Anterior cingulate cortex (tissue), 58 donors: ENCODE measurements at places on chromosomes 2 and 18.

- no peak for DNase-seq
These were observed 784.1 kb upstream of the FANCL start for GRCh38 chr2:59025157-59025757.

GRCh38 chr18:57727952-57728807 lies 74.9 kb downstream of the ATP8B1 start:
- DNase-seq, result no peak

GRCh38 chr2:172339371-172340010 lies 87.9 kb upstream of the ITGA6 start:
- DNase-seq, result no peak

- no peak for DNase-seq
These were observed 71.3 kb upstream of the ZNF532 start for GRCh38 chr18:58793361-58793760.

DNA sequence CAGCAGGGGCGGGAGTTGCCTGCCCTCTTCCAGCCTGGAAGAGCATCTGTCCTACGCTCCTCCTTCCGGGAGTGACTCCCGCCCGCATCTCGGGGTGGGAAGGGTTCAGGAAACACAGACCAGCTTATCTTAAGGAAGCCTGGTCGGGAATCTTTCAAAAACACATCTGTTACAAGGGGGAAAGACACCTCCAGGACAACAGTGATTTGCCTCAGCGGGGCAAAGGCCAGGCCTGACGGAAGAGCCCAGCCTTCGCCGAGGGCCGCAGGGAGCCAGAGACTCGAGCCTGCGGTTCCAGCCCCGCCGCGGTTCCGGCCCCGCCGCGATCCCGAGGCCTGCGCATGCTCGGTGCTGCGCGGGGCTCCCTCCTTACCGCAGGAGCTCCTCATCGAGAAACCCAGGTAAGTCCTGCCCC lies 38.1 kb upstream of the TGIF1 start:
- DNase-seq, result no peak

- no peak for DNase-seq
These were observed 113.9 kb upstream of the LTBP1 start for GRCh38 chr2:32832821-32833220.

- no peak for DNase-seq
These were observed 175.9 kb upstream of the ETAA1 start for GRCh38 chr2:67221266-67221665.

GRCh38 chr2:171407030-171407675 lies 26.6 kb downstream of the METTL8 start:
- DNase-seq, result no peak

- no peak for DNase-seq
These were observed 372.4 kb upstream of the SALL3 start for GRCh38 chr18:78607221-78607620.

DNA sequence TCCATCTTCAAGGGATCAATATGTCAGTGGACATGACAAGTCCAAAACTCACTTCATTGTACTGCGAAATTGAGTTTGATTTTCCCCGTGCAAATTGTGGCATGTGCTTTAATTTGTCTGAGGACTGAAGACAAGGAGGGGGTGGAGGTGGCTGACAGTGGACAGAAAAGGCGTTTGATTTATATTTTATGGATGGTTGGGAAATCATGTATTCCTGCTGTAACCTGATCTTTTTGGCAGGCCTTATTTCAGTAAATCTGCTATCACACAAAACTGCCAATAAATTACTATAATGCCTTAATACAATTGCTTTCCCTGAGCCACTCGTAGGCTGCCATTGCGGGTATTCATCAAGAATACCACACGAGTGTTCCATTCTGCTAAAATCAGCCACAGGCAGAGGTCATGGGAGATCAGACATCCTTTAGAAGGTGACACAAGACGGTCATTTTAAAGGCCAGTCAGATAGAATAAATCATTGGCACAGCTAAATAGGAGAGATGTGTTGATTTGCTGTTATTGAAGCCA lies 720.5 kb downstream of the MBD2 start:
- no peak for DNase-seq

DNA sequence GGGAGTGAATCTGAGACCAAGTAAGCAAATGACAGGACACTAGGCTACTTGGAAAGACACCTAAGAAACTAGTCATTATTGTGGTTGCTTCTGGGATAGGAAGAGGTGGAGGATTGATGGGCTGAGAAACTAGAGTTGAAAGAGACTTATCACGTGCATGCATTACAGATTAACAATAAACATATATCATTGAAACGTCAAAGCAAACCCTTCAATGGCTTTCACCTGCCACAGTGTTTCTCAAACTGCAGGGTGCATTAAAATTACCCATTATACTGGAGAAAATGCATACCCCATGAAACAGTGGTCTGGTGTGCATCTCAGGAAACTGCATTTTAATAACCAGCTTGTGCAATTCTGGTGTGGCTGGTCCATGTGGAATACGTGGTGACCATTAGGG lies 318.8 kb downstream of the SMAD2 start:
- no peak for DNase-seq

GRCh38 chr2:187936228-187936627 lies 355.4 kb upstream of the GULP1 start:
- no peak for DNase-seq

GRCh38 chr2:73272270-73272669 lies 12.0 kb downstream of the FBXO41 start:
- DNase-seq, result no peak
